Thoracic aorta endothelial cell (primary cell): ENCODE measurements at places on chromosomes 4 and X. TPM values are rescaled to one million over a fixed set of nuclear protein-coding genes. Genes with fewer than 3 reads are reported as not detected.

Gene FTHL17
- not detected in 2 replicates for total RNA-seq

Gene ODAPH
- total RNA-seq, result not detected in 2 replicates

Gene UGT2A1
- total RNA-seq, result 0.50 and 0.93 TPM in 2 replicates

Gene ARHGAP36
- total RNA-seq, result under 0.01 TPM in 1 of 2 replicates, not detected in the other

Gene TLR1
- total RNA-seq, result 15.7 and 29.9 TPM in 2 replicates

Gene SCLT1
- total RNA-seq, result 21.0 and 28.9 TPM in 2 replicates

Gene SMC1A
- 57.2 and 67.2 TPM in 2 replicates for total RNA-seq

Gene MBTPS2
- 14.0 and 18.7 TPM in 2 replicates for total RNA-seq

Gene OTC
- 0.07 TPM in 1 of 2 replicates, not detected in the other for total RNA-seq

Gene ZGRF1
- total RNA-seq, result 28.2 and 29.2 TPM in 2 replicates

Gene CT47B1
- total RNA-seq, result not detected in 2 replicates

Gene FRMD7
- not detected in 2 replicates for total RNA-seq

Gene RS1
- not detected in 2 replicates for total RNA-seq

Gene GNRHR
- total RNA-seq, result not detected in 2 replicates

Gene UGT2B17
- not detected in 2 replicates for total RNA-seq

Gene GRID2
- total RNA-seq, result not detected in 2 replicates

Gene TCEAL2
- total RNA-seq, result 0.14 TPM in 1 of 2 replicates, not detected in the other

Gene DUSP21
- not detected in 2 replicates for total RNA-seq

Gene SH3D19
- 113 and 130 TPM in 2 replicates for total RNA-seq

Gene DIPK2B
- total RNA-seq, result 3.3 and 39.3 TPM in 2 replicates

Gene PRDM5
- total RNA-seq, result 10.1 and 10.7 TPM in 2 replicates

Gene ITM2A
- 40.1 and 57.7 TPM in 2 replicates for total RNA-seq

Gene FAM9B
- total RNA-seq, result not detected in 2 replicates

Gene PDE5A
- total RNA-seq, result 2.8 and 3.9 TPM in 2 replicates

Gene RBM46
- total RNA-seq, result not detected in 2 replicates

Gene FAM53A
- total RNA-seq, result 1.3 and 1.6 TPM in 2 replicates

Gene GNPDA2
- 29.7 and 32.6 TPM in 2 replicates for total RNA-seq

Gene EGF
- total RNA-seq, result not detected in 2 replicates

Gene WAS
- total RNA-seq, result 0.07 TPM in 1 of 2 replicates, not detected in the other

Gene EXOC1L
- total RNA-seq, result not detected in 2 replicates

Gene MAGEE2
- total RNA-seq, result not detected in 2 replicates

Gene COX7B2
- total RNA-seq, result not detected in 2 replicates

Gene SPIN2B
- total RNA-seq, result 9.4 and 10.2 TPM in 2 replicates

Gene PTPN13
- 7.2 and 7.7 TPM in 2 replicates for total RNA-seq

Gene OTUD6A
- total RNA-seq, result not detected in 2 replicates

Gene FGB
- total RNA-seq, result not detected in 2 replicates

Gene MAGEB1
- not detected in 2 replicates for total RNA-seq

Gene CHIC1
- 14.8 and 16.8 TPM in 2 replicates for total RNA-seq

Gene IQCM
- not detected in 2 replicates for total RNA-seq

Gene UCP1
- not detected in 2 replicates for total RNA-seq

Gene IL2
- not detected in 2 replicates for total RNA-seq

Gene UGT2B10
- not detected in 2 replicates for total RNA-seq

Gene INTS6L
- 4.7 and 5.1 TPM in 2 replicates for total RNA-seq

Gene SSX4B
- total RNA-seq, result not detected in 2 replicates

Gene IQSEC2
- 6.2 and 6.5 TPM in 2 replicates for total RNA-seq

Gene VCX
- total RNA-seq, result not detected in 2 replicates

Gene TMEM255A
- total RNA-seq, result not detected in 2 replicates

Gene GPR50
- not detected in 2 replicates for total RNA-seq

Gene SPANXA1
- total RNA-seq, result not detected in 2 replicates

Gene PAGE1
- not detected in 2 replicates for total RNA-seq

Gene FRAS1
- 2.3 and 7.7 TPM in 2 replicates for total RNA-seq

Gene ERVMER34-1
- not detected in 2 replicates for total RNA-seq

Gene PAGE2
- not detected in 2 replicates for total RNA-seq

Gene PCDH10
- total RNA-seq, result 9.8 and 71.9 TPM in 2 replicates

Gene CENPVL3
- total RNA-seq, result not detected in 2 replicates

Gene FABP2
- total RNA-seq, result not detected in 2 replicates

Gene ZNF711
- 4.0 and 6.8 TPM in 2 replicates for total RNA-seq

Gene TMSB15C
- 6.4 and 7.3 TPM in 2 replicates for total RNA-seq

Gene SPANXB1
- total RNA-seq, result not detected in 2 replicates

Gene LRIT3
- total RNA-seq, result 0.07 and 0.13 TPM in 2 replicates
